ENCODE measurements at places on chromosomes 3 and 15.

GRCh38 chr15:85312929-85313331, 67.5 kb upstream of the AKAP13 start:
- DNase-seq, result no peak

DNA sequence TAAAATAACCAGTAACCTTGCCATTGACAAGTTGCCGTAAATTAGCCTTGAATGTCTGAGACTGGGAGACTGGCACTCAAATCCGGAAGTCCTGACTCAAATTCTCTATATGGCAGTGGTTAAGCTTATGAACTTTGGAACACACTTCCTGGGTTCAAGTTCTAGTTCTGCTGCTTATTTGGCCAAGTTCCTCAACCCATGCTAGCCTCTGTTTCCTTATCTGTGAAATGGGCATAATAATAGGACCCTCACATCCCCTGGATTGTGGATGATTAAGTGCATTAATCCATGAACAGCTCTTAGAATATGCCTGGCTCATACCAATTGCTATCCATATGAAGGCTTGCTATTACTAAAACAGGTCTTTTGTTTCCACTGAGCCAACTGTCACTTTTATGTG, 311.5 kb downstream of the EDEM1 start:
- DNase-seq, result no peak

DNA sequence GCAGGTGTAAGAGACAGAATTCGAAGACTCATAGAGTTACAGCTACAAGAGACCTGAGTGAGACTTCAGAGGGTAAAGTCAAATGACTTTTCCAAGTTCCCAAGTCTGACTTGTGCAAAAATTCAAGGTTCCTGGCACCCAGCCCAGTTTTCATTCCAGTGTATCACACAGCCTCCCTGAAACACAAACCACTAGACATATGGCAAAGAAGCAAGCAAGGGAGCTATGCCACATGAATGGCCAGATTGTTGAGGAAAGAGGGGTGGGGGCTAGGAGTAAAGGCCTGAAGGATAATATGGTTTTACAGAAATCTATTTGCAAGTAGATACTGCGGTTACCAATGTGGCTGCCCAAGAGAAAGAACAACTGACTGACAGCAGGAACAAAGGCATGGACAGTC, 301.2 kb downstream of the MECOM start:
- peak; percentile 12 for DNase-seq

DNA sequence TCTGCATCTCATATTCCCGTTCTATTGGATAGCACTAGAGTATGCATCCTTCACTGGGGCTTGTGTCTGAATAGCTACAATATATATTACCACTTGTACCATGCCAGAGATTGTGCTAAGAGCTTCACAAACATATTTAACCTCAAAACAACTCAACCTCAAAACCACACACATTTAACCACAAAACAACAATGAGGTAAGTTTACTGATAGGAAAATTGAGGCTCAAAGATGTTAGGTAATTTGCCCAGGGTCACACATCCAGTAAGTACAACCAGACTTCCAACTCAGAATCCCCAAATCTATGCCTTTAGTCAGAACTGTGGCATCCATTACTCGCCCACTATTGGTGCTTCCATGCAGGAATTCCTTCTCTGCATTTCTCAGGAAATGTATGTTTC, 220.0 kb downstream of the FAM43A start:
- no peak for DNase-seq

All from hematopoietic multipotent progenitor cell treated with erythropoietin and hydrocortisone succinate and interleukin-3 and kit ligand, for 8 days (in vitro differentiated cells).